MV-4-11 (cell line): ENCODE measurements at places on chromosomes 13 and 19.

- no peak for DNase-seq
Measured at GRCh38 chr13:110285991-110286832, 20.7 kb downstream of the COL4A1 start.

GRCh38 chr19:33287927-33288326 lies 14.4 kb downstream of the CEBPA start:
- no peak for DNase-seq

DNA sequence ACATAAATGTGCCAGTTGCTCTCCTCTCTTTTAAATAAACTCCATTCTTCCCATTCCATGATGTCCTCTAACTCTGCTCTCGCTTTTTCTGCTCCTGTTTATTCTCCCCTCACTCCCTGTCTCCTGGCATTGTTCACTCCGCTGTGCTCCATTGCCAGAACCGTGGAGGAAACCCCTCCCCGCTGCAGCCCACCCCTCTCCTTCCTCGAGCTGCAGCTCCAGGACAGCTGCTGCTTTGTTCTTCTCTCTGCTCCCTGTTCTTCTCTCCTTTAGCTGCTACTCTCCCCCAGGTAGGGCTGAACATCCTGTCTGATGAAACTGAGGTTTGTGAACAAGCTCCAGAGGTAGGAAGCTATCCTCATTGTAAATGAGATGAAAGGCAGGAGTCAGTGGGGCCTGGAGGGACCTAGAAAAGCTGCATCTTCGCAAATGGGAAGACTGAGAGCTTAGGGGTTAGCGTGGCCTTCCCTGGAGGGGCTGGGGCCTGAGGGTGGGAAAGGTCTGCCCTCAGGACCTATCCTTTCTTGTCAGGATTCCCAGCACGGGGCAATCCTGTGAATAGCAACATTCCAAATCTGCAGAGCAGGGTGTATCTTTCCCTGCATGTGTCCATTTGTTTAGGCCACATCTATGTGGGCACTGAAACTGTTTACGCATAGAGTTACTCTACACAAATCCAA lies 243.7 kb downstream of the DNAJC15 start:
- DNase-seq: no peak

DNA sequence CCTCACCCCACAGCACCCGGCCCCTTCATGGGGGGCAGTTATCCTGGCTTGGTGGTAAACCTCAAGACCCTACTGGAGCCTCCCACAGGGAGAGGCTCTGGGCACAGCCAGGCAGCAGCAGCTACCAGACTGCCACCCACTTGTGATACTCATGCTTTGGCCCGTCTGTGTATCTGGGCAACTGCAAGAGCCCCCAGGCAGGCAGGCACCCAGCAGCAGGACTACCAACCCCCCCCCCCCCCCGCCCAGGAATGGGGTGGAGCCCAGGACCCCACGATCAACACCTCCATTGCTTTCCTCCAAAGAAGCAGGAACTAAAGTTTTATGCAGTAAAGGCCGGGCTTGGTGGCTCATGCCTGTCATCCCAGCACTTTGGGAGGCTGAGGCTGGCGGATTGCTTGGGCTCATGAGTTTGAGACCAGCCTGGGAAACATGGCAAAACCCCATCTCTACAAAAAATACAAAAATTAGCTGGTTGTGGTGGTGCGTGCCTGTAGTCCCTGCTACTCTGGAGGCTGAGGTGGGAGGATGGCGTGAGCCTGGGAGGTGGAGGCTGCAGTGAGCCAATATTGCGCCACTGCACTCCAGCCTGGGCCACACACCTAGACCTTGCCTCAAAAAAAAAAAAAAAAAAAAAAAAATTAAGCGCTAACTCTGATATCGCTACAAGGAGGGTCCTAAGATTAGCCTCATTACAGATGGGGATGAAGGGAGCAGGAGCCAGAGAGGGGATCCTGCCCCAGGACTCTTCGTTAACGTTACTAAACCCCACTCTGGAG lies 1.1 kb upstream of the LYL1 start:
- DNase-seq: peak; percentile 63

- DNase-seq: peak; percentile 99
Measured at GRCh38 chr19:947707-948539, 22.1 kb downstream of the ARID3A start.

DNA sequence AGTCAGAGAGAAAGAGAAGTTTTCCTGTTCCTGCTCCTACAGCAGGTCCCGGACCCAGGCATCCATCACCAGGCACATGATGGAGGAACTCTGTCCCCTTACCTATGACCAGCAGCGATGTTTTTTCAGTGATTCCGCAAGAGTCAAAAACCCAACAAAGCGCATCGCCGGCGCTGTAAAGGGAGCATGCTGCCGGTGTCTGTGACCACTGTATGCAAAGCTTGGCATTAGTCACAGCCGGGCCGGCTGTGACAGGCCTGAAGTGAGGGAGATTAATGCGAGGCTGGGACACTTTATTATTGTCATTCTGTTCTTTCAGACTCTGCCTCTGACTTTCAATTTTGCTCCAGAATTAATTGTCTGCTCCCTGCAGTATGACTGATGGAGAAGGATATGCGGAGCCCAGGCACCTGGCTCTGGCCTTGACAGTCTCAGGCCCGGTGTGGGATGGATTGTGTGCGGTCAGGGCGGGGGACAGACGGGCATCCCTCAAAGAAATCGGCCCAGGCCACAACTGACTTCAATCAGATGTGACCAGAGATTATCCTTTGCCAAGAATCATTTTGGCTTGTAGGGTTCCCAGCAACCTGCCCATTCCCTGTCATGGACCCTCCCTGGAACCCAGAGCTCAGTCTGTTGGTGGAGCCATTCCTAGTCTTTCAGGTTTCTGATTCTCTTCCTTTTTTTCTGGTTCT lies 462.0 kb upstream of the ZNF507 start:
- DNase-seq: no peak

DNA sequence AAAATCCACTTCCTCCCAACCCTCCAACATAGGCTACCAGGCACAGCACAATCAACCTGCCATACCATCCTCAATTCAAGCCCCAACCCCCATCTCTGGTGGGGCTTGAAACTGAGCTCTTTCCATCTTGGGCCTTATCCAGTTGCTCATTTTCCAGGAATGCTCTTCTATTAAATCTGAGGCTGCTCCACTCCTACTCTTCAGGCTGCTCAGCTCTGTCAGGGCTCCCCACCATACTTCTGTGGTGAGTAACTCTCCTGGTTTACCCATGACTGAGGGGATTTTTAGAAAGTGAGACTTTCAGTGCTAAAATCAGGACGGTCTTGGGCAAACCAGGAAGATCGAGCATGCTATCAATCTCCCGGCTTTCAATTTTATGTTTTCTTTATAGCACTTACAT lies 512.8 kb downstream of the LMO7 start:
- DNase-seq: no peak

DNA sequence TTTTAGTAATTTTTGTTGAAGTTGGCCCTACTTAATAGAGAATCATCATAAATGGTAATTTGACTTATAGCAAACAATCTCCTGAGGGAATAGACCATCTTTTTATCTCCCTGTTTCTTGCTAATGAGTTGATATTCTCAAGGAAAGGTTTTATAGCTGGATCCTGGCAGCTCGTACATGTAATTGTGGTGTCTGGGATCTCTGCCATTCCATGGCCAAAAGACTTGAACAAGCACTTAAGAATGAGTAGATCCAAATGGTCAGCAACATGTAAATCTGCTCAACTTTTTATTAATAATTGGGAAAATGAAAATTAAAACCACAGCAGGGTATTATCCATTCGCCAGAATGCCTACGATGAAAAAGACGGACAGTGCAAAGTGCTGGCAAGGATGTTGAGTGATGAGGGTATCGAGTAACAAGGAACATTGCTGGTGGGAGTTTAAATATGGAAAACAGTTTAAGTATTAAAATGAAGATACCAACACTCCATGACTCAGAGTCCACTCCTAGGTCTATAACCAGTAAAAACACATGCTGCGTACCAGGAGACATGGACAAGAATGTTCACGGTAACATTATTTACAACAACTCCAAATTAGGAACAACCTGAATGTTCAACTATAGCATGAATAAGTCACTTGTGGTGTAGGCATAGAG lies 5.1 kb upstream of the GPR18 start:
- DNase-seq: no peak

DNA sequence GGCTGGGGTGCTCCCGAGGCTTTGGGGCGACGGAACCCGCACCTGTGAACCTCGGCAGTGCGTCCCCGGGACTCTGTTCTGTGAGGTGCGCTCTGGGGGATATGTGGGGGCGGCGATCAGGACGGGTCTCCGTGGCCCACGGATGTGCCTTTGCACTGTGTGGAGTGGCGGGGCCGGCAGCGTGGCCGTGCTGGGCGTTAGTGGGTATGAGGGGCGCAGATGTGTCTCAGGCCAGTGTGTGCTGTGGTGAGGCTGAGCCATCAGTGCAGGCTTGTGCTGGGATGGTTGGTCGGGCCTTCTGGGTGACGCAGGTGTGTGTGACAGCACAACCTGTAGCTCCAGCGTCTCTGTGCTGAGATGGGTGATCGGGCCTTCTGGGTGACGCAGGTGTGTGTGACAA lies 16.9 kb downstream of the ZNF331 start:
- DNase-seq: no peak

GRCh38 chr13:61136093-61136492 lies 279.6 kb downstream of the PCDH20 start:
- DNase-seq: no peak

GRCh38 chr19:33100894-33101644 lies 20.1 kb downstream of the GPATCH1 start:
- DNase-seq: no peak

- DNase-seq: peak; percentile 61
Measured at GRCh38 chr19:47725759-47726401, 12.7 kb downstream of the EHD2 start.

- DNase-seq: no peak
Measured at GRCh38 chr19:43747557-43748204, 7.1 kb downstream of the SMG9 start.

GRCh38 chr19:34999498-35000337 lies at the start of gene GRAMD1A:
Gene GRAMD1A (plus strand): TSS chr19:35000323. CDS start chr19:35000479, 156 bp downstream.
- peak; percentile 61 for DNase-seq

DNA sequence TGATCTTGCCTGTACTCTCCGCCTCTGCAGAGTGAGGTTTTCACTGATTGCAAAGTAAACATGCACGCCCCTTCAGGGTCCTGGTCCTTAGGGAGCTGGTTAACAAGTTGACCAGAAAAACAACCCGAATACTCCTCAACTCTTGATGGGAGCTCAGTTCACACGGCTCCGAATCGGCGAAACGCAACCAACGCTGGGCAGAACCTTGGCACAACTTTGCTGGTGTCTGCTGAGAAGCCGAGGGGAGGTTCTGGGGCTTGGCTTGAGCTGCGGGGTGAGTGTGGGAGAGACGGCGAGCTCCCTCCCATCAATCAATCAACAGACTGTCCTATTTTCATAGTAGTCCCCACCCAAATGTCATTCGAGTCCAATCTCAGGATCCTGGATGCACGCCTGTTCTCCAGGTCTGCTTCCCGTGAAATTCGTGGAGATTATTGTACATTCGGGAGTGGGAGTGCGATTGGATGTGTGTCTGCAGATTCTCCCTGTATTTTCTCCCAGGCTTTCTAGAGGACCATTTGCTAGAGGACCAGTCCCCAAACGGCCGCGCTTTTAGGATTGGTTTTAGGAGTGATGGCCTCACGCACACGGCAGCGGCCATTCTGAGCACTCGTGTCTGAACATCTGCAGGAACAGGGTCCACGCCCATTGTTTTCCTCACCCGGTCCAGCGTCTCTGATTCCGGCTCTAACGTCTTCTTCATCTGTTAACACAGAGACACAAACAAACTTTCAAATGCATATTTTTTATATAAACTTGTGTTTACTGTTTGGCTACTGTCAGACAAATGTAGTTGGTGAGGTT lies 51.6 kb upstream of the F7 start:
- DNase-seq: no peak

- no peak for DNase-seq
Measured at GRCh38 chr13:49296659-49297058, 48.9 kb downstream of the CDADC1 start.

- DNase-seq: peak; percentile 83
Measured at GRCh38 chr19:10259162-10259905, 7.3 kb downstream of the MRPL4 start.

- no peak for DNase-seq
Measured at GRCh38 chr19:46841458-46842083, 9.1 kb downstream of the AP2S1 start.

DNA sequence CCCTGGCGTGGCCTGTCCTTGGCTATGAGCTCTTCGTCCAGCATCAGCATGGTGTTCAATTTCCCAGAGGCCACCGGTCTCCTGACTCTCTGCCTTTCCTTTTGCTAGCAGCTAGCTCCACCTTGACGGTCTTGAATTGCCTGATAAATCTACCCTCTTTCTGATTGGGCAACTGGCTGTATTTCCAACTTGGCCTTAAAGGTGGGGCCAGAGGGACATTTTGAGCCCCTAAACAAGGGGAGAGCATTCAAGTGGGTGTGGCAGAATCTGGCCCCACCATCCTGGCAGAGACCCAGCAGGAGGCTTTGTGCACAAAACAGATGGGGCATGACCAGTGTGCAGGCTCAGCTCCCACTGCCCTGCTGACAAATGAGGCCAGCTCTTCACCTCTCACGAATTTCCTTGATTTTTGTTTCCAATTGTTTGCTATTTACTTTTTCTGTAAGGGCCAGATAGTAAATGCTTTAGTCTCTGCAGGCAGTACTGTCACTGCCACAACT lies 148.9 kb upstream of the VSTM2B start:
- no peak for DNase-seq

GRCh38 chr19:42653841-42654240 lies 59.1 kb upstream of the CEACAM8 start:
- DNase-seq: no peak

- DNase-seq: no peak
Measured at GRCh38 chr19:1235625-1236538, 1.9 kb downstream of the CBARP start.

GRCh38 chr13:44523146-44524015 lies 52.7 kb downstream of the TSC22D1 start:
- no peak for DNase-seq

- no peak for DNase-seq
Measured at GRCh38 chr19:1452802-1453524, 3.0 kb downstream of the APC2 start.

DNA sequence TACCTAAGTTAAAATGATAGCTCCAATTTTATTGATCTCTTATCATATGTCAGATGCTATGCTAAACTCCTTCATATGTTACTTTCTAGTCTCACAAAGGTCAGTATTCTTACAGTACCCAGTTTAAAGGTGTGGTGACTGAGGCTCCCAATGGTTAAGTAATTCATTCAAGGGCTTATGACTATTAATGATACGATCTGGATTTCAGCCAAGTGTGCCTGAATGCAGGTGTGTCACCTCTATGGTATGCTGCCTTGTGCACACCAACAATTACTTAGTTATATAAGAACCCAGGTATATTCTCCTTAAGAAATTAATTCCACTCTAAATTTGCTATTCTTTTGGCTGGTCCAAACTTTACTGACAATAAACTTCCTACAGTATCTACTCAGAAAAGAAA lies 84.6 kb upstream of the TRPC4 start:
- DNase-seq: no peak

GRCh38 chr13:30181888-30182651 lies 125.3 kb downstream of the KATNAL1 start:
- no peak for DNase-seq

- DNase-seq: no peak
Measured at GRCh38 chr19:13537454-13537853, 31.2 kb upstream of the CACNA1A start.

- DNase-seq: no peak
Measured at GRCh38 chr13:26051231-26051656, 572 bp downstream of the SHISA2 start.
